ENCODE measurements at places on chromosomes 7 and 10.

- no peak for DNase-seq
Measured at GRCh38 chr7:92071032-92071431, 63.2 kb downstream of the CYP51A1 start.

- DNase-seq = no peak
Measured at GRCh38 chr7:1289666-1290025, 57.0 kb downstream of the UNCX start.

- no peak for DNase-seq
Measured at GRCh38 chr7:157745721-157746709, 409.2 kb downstream of the DNAJB6 start.

DNA sequence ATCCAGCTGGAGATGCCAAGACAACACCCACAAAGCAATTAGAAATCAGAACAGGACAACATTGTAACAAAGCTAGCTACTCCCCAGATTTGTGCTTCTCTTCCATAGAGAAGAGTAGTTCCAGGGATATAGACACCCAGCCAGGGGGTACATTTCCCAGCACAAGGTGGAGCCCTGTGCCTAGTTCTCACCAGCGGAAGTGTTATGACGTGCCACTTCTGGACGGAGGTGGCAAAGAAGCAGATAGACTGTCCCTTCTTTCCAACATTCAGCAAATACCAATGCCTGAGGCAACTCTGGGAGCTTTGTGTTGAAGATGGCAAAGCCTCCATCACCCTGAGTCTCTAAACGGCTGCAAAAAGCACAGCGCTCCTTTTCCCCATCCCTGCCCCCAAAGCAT lies 23.4 kb upstream of the GSAP start:
- DNase-seq = no peak

GRCh38 chr7:107789647-107790046 lies 13.4 kb downstream of the SLC26A3 start:
- no peak for DNase-seq

GRCh38 chr10:16717622-16718395 lies 99.4 kb downstream of the RSU1 start:
- no peak for DNase-seq

GRCh38 chr7:149703044-149703650 lies 70.2 kb downstream of the ZNF467 start:
- DNase-seq = no peak

Measured in activated naive CD4-positive, alpha-beta T cell treated with Interleukin-2 at 50 U/mL for 16 hours (primary cell).